ENCODE measurements at places on chromosomes 3 and 15.

- no peak for DNase-seq
Observed at GRCh38 chr3:34886443-34886842, 752.9 kb upstream of the ARPP21 start.

GRCh38 chr3:82978368-82978767 is 1216.9 kb upstream of the GBE1 start:
- no peak for DNase-seq

GRCh38 chr3:123520656-123521055 is 64.2 kb downstream of the HACD2 start:
- DNase-seq, result no peak

GRCh38 chr15:39143479-39143878 is 437.4 kb upstream of the THBS1 start:
- no peak for DNase-seq

- DNase-seq, result no peak
Observed at GRCh38 chr3:183513046-183513706, 42.3 kb downstream of the KLHL6 start.
